ENCODE measurements at places on chromosomes 11 and 22. TPM values are rescaled to one million over a fixed set of nuclear protein-coding genes. Genes with fewer than 3 reads are reported as not detected.

GRCh38 chr11:128335729-128336128, 251.6 kb downstream of the ETS1 start:
- no peak for DNase-seq

DNA sequence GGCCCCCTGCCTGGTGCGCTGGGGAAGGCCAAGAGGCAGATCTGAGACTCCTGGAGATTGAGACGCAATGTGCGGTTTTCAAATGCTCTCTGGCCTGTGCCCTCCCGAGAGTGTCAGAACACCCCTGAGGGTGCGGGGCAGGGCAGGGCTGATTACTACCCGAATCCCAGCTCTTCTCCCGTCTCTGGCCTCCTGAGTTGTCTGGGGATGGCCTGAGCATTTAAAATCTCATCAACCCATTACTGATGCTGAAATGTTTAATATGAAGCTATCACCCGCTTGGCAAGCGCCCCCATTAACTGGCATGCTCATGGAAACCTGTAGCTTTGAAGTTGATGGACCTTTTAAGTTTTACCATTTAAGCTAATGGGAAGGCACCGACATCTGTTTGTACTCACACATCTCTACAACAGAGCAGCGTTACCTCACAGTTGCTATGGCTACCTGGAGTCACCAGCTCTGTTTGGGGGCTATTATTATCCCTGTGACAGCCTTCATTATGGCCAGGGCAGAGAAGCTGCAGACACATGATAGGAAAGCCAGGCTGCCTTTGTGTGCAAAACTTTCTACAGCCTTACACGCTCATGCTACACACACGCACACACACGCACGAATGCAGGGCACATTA, 3.6 kb upstream of the MB start:
- DNase-seq: no peak

DNA sequence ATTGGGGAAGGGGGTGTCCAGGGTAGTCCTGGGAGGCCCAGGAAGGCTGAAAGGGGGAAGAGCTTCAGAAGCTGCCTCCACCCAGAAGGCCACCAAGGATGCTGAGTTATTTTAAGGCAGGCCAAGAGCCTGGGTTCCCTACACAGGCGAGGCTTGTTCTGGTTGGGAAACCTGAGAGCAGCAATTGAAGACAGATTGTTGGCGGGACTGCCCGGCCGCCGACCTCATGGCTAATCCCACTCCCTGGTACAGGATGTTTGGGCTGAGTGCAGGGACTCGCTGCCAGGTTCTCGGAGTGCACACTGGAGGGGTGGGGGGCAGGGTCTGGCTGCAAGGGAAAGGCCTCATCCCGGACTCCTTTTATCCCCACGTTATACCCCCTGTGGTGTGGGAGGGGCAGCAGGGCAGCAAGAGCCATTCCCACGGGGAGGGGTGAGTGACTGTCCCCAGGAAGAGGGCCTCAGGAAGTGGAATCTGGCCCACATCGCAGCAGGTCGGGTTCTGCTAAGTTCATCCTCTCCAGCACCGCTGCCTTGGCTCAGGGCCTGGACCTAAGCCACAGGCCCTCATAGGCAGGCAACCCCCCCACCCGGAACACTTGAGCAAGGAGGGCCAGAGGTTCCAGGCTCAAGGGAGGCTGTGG, 43.6 kb upstream of the PRR5 start:
- no peak for DNase-seq

DNA sequence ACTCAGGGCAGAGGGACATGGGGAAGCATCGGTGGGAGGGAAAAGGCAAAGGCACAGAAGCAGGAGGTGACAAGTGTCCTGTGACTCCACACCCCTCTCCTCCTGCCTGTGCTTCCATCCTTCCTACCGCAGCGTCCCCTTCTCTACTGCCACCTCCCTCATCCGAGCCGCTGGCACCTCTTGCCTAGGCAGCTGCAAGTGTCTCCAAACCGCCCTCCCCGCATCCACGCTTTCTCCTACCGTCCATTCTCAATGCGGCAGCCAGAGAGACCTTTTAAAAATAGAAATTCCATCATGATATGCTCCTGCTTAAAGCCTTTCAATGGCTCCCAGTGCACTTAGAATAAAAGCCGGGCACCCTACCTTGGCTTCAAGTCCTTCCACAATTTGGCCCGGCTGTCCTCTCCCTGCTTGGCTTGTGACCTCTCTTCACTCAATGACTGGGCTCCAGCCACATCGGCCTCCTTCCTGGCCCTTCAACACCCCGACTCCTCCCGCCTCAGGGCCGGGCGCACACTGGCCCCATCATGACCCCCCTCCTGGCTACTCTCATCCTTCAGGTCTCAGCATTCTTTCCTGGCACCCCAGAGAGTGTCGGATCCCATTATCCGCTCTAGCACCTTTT, 16.5 kb downstream of the LRRC10B start:
- no peak for DNase-seq

Gene OR56A1
- not detected for total RNA-seq

Gene OR8G1
- total RNA-seq: not detected

Gene PRG3
- not detected for total RNA-seq
